AG08395 (cell line): ENCODE measurements at places on chromosomes 7 and 10.

DNA sequence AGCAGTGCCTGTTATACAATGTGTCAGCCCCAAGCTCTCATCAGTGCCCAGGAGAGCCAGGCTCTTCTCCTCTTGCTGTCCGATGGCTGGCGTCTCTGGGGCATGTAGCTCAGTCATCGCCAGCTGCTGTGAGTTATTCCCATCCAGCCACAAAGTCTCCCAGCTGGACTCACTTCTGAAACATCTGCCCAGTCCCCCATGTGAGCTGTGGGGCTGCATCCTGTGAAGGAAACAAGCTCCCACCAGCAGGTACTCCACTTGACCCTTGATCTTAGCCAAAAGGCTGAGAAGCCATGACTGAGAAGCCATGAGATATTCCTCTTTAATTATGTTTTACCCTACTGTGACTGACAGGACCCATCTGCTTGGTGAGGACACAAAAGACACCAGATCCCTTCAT, 212.7 kb upstream of the IGFBP3 start:
- DNase-seq = no peak

- DNase-seq = no peak
Observed at GRCh38 chr10:119496273-119496672, 46.2 kb downstream of the RGS10 start.

DNA sequence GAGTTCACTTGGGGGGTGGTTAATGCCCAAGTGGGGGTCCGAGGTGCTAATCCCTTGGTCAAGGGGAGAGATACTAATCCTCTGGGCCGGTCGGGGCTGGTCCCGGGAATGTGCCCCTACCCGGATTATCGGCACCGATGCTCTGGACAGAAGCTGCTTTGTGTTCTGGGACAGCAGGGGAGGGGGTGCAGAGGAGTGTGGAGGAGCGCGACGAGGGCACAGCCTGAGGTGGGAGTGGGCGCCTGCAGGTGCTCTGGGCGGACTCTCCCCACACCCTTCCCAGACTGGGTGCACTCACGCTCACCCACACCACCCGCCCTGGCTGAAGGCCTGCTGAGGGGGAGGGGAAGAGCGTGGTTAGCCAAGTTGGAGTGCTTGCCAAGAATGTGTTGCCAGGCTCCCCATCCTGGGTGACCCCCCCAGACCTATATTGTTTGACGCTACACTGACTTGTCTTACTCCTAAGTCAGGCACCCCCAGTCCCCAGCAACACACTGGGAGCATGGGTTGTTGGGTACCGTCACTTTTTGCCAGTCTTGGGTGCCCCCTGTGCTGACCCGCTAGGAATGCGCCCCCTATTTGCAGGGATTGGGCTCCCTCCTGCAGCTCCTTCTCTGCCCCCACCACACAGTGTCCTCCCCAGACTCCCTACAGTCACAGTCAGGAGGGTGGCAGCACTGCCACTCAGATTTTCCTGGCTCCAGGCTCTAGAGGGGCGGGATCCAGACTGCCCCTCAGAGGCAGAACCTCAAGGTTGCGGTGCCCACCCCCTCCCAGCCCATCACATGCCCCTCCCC, 1.2 kb downstream of the SLC4A2 start:
- DNase-seq = peak; percentile 32

DNA sequence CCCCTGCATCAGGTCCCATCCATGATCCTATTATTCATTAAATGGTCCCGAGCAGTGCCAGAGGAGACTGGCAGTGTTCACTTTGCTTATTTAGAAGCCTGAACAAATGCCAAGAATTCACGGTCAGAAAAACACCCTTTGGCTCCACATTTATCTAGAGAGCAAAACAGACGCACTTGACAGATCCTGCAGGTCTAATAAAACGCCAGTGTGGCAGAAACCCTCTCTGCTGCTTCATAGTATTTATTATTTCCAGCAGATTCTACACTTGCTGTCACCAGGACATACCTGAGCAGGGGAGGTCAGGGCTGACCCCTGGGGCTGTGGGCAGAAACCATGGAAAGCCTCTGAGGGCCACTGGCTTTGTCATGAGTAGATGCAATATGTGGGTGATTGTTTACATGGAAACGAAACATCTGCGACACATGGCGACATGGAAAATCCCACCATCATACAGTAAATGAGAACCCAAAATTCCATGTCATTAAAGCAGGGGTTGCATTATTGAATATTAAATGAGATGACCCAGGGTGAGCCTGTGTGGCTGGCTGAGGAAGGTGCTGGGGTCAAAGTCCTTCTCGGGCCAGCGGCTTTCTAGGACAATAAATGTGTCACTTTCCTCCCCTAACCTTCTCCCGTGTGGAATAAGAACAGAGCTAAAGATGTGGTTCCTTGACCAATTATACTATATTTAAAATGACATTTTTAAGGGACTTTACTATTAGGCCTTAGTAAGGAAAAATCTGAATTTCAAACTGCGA, 205.9 kb upstream of the SVIL start:
- no peak for DNase-seq

DNA sequence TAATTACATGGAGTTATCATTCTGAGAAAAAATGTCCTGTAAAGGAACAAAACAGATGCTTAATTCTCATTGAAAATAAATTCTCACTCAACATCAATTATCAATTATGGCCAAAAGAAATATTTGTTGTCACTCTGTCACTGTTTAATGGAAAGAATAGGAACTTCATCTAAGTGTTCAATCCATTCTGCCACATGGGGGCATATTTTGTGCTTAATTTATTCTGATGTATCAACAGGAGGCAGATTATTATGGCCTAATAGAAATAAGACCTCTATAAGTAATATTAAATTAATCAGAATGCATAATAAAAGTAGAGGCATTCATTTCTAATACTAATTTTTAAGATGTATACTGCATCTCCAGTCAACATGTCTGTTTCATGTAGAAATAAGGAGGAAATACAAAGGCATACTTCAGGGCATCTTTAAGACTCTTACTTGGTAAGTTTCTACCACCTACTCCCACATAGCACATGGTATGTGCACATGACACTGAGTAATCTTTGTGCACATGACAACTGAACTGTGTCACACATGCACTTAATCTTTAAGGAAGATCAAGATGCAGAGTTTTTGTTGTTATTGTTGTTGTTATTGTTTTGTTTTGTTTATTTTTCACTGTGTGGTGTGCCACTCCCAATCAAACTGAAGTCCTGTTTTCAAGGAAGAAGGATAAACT, 420.4 kb upstream of the SEMA3A start:
- no peak for DNase-seq

DNA sequence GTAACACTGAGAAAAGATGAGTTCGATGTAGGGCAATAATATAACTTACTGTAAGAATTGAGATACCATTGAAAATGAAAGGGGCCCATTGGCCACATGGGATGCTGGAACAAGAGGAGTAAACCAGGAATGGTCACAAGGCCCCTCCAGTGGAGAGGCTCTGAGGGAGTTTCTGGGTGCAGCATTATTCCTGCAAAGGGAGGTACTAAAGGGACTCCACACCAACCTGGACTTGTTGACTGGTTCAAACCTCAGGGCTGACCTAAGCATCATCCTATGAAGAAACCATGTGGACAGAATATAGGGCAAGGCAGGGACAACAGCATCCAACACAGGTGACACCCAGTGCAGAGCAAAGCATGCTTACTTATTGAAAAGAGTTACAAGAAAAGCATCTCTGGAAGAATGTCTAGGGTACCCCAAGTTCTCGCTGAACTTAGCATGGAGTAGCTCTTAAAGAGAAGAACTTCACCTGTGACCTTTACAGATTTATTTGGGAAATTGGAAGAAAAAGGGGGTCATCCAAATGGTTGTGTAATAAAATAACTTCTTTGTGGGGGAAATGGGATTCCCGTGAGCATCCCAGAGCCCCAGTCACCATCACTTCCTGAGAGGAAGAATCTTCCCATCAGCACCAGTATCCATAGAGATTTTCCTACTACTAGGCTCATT, 34.7 kb downstream of the PRSS2 start:
- no peak for DNase-seq

GRCh38 chr7:141706239-141707064, 1.7 kb upstream of the WEE2 start:
- no peak for DNase-seq

DNA sequence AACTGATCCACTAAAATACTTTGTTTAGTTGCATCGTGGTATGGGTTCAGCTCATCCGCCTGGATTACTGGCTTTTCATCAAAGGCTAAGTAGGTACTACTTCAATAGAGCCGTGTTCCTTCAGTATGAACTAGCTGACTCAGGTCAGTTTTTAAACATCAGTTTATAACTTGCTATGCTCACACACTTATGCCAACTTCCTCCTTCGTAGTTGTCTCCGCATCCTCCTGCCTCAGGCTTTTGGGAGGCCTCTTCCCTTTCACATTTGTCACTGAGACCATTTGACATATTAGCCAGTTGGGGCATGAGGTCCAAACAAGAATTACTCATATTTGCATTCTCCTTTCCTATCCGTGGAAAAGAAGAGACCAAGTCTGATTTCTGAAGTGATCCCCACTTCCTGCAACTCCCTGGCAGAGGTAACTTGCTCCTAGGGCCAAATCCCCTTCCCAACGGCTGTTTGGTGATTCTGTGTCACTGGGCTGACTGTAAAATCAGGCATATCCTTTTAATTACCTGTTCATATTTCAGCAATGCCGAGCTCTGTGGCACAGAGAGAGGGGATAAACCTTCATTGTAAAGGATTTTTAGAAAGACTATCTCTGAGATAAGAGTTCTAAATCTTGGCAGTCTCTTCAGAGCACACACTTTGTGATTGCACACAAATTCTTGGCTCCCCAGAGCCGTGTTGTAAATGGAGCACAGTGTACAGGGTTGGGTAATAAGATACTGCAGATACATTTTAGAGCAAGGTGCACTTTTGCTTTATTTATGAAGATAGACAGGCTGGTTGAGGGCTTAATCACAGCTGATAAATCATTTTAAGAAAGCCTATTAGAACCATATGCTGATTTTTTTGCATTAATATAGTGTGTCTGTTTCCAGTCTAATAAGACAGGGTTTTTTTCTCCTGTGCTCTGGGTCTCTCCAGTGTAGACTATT, 108.0 kb downstream of the CREB5 start:
- no peak for DNase-seq

GRCh38 chr7:105178177-105178576, 164.2 kb downstream of the KMT2E start:
- no peak for DNase-seq

DNA sequence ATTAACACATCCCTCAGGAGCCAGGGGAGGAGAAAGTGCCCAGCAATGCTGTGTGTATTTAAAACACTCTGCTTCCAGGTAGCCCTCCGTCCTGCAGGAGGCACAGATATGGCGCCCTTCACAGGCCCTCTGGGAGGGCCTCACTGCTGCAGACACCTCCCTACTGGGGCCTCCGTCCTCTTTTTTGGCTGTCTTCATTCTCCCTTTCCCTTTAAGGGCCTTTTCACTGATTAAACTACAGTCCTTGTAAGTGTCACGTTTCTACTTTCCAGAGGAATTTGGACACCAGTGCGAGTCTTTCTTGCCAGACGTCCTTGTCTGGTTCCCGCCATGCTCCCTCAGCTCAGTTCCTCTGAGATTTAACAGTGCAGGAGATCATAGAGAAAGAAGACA, 39.7 kb upstream of the MKRN1 start:
- DNase-seq = no peak

DNA sequence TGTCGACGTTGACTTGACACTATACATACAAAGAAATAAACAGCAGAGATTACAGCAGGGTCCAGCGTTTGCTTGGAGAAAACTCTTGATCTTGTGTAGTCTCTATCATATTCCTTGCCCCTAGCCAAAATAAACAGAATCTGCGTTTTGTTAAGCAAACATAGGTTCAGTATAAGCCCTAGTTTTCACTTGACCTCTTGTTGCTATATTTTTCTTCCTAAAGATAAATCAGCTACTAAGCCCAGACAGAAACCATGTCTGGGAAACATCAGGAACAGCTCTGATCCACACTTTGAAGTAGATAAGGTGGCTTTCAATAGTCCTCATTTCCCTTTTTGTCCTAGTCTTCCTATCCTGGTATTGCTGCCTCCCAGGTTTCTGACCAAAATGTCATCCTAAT, 328.2 kb upstream of the MAGI2 start:
- no peak for DNase-seq

- DNase-seq = no peak
Observed at GRCh38 chr7:121442845-121443244, 46.7 kb upstream of the FAM3C start.

DNA sequence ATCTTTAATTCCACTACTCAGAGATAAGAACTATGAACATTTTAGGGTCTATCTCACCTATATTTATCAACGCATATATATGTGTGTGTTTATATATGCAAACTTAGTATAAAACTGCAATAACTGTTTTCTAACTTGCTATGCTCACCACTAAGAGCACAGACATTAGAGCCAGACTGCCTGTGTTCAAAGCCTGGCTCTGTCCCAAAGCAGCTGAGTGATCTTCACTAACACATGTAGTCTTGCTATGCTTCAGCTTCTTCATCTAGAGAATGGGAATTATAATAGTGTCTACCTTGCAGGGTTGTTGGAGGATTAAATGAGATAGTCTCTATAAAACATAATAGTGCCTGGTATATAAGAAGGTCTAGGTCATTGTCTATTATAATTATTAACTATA, 165.5 kb downstream of the MAGI2 start:
- DNase-seq = no peak

- peak; percentile 21 for DNase-seq
Observed at GRCh38 chr10:58952162-58952601, 224.3 kb upstream of the PHYHIPL start.

- peak; percentile 24 for DNase-seq
Observed at GRCh38 chr7:80087051-80087770, 47.4 kb upstream of the GNAI1 start.

GRCh38 chr7:41992881-41993867, 243.8 kb downstream of the GLI3 start:
- no peak for DNase-seq

DNA sequence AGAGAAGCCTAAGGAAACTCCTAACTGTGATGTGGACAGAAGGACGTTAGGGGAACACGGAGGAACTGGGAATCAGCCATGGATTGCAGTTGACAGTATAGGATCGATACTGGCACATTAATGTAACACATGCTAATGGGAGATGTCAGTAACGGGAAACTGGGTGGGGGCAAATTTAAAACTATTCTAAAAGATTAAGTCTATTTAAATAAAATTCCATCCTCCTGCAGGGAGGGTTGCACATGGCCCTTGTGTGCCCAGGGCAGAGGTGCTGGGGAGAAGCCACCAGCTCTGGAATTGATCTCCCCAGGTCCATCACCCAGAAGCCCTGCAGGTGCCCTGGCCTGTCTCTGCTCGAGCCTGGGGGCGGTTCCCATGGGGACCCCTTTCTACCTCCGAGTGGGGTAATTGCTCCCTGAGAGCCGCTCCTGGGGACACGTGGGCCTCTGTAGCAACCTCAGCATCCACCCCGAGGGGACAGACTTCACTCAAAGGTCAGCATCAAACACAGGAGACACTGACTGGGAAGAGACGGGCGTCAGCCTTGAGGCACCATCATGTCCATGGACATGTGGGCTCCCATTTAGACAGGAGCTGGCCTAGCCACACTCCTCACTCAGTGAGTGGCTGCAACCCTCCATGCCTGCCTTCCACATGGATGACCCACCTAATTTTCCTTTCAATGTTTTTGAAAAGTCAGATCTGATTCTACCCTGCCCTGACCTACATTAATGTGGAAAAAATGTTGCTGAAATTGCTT, 21.1 kb downstream of the SCART1 start:
- DNase-seq = no peak

DNA sequence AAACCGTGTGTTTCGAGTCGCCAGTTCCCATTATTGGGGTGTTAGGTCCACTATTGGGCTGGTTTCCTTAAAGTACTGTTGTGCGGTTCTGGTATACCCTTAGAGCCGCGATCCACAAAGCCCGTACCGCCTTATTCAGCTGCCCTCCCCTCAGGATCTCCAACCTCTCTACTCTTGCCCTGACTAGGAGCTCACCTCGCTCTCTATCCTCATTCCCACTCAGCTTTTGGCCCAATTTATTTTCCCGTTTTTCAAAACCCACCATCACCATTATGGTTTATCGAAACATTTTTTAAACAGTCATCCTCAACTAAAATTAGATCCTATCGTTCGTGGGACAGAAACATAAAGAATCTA, 461 bp upstream of the ETV1 start:
- no peak for DNase-seq
